Fibroblast of skin of scalp (primary cell): ENCODE measurements at places on chromosomes 3 and 15.

DNA sequence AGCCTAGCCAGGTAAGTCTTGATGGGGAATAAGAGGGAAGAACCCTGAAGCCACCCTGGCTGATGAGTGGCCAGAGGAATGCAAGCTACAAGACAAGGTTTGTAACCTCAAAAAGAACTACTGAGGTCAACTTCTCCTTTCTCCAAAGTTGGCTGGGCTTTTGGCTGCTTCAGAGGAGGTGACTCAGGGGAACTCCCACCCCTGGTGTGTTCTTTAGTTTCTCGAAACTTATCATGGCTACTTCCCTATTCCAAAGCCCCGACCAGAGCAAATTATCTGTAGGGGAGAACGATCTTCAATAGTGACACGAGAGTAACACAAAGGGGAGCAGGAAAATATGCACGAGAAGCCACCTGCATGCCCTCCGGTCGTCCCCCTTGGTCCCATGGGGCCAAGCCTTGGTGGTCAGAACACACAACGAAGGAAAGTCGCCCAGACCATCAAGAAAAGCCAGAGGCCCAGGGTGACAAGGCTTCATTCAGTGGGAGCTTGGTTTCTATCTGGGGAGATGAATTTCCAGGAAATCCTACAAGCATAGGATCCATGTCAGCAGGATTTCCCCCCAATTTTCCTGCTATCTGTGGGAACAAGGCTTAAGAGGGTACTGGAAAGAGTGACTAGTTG is 6.5 kb upstream of the BCL2A1 start:
- DNase-seq: no peak

GRCh38 chr3:195094191-195094921 is 176.6 kb downstream of the XXYLT1 start:
- no peak for DNase-seq

GRCh38 chr15:34783431-34783830 is 11.9 kb downstream of the ACTC1 start:
- no peak for DNase-seq

DNA sequence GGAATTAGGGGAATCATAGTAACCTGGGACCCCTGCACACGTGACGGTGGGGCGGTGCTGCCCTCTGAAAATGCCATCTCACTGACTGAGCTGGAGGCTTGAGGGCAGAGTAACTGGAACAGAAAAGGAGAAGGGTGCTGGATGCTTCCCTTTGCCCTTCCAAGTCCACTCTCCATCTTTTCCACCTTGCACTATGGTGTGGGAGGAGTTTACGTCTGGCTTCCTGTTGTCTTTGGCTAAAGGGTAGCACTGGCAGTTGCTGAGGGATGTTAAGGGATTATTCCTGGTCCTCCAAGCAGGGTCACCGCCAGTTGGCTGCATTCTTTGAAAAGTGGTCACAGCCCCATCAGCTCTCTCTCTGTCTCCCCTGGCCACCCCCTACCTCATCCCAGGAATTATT is 129.4 kb upstream of the SNTN start:
- DNase-seq: peak; percentile 6

- DNase-seq: no peak
These were observed 554.7 kb upstream of the KCNMB2 start for GRCh38 chr3:177981576-177981975.

DNA sequence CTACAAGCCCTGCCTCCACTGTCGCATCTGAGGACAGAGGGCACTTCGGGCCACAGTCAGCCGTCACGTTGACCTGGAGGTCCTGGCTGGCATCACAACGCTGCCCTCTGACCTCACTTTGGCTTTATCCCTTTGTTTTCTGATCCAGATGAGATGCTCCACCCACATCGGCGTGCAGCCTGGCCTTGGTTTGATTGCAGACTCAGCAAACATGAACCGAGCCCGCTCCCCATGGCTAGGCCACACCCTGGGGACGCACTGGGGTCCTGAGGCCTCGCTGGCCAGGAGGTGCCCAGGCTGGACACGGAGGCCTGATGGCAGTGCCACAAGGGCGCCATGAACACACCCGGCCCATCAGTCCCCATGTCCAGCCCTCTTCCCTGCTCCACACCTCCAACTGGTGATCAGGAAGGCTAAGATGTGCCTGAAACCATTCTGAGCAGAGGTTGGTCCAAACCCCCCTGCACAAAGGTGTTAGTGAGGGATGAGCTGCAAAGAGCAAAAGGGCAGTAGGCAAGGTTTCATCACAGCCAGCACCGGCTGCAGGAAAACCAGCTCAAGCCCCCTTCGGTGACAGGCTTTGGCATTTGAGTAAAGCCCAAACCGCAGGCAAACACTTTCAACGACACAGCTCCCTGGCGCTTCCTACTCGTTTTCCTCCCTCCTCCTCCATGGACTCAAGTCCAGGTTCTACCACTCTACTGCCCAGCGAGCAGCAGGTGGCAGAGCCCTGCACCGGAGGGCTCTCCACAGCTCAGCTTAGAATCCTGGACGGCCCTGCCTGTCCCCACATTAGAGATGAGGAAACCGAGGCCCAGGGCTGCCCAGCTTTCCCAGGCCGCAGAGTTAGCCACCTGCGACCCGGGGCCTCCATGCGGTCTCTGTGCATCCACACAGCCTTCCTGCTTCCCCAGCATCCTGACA is 165.8 kb downstream of the NUP210 start:
- no peak for DNase-seq

GRCh38 chr3:132758740-132759139 is 36.5 kb upstream of the NPHP3 start:
- DNase-seq: no peak

DNA sequence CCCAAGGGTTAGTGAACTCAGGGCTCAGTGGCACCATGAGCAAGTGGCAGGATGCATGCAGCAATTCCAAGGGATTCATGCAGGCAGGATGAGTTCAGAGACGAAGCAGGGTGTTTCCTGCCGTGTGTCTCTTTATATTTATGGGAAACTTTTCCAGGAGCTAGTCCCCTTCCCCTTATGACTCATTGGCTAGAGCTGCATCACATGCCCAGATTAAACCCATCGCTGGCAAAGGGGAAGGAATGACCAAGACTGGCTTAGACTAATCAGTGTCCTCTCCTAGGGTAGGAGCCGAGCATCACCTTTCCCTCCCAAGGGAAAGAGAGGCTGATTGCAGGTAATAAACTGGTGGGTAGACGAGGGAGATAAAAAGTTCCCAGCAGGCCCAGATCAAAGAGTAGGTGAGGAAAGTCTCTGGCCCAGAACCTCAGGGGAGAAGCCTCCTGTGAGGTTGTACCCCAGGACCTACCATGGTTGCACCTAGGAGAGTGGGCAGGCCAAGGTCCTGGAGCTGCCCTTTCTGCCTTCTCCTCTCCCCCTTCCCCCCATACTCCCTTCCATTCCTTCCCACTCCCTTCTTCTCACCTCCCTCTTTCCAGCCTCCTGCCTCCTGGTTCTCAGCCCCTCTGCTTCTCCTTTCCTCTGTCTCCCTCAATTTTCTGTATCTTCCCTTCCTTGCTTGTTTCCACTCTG is 67.8 kb upstream of the ITGA11 start:
- peak; percentile 58 for DNase-seq

- DNase-seq: peak; percentile 51
These were observed 37.1 kb downstream of the P3H2 start for GRCh38 chr3:190083635-190084034.

- no peak for DNase-seq
These were observed 9.4 kb downstream of the CTNNB1 start for GRCh38 chr3:41208507-41209220.

GRCh38 chr15:27628486-27628885 is 470.6 kb downstream of the OCA2 start:
- DNase-seq: no peak

DNA sequence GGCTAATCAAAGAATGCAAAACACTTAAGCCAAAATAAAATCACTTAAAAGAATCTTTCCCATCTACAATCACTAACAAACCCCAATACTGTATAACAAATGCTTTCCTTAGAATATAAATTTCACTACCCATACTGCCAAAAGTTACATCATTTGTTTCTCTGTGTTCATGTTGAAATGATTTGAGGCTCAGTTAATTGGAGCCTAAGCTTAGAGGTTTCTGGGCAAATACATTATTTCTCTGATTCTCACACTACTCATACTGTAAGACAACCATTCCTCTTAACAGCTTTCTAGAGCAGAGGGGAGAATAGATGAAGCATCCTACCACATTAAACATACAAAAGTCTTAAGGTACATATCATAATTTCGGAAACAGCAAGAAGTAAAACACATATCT is 2.1 kb downstream of the RIOX2 start:
- DNase-seq: no peak

GRCh38 chr3:67296039-67296892 is 298.2 kb downstream of the KBTBD8 start:
- DNase-seq: no peak

DNA sequence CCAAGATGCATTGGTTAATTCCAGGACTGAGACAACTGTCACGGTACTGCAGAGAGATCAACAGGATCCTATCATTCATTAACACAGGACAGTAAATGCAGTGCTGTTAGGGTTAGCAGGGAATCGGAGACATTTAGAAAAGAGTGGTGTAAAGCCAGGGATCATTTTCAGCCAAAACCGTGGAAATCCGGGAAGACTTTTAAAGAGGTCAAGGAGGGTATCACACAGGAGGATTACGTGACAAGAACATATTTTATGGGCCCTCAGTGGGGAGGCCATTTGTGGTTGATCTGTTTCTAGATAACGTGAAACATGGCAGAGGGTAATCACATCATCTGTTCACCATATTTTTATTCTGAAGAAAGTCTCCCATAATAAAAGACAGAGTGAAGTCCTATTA is 216.1 kb downstream of the PTPRG start:
- DNase-seq: no peak

GRCh38 chr3:30628205-30628900 is 22.0 kb downstream of the TGFBR2 start:
- DNase-seq: no peak

DNA sequence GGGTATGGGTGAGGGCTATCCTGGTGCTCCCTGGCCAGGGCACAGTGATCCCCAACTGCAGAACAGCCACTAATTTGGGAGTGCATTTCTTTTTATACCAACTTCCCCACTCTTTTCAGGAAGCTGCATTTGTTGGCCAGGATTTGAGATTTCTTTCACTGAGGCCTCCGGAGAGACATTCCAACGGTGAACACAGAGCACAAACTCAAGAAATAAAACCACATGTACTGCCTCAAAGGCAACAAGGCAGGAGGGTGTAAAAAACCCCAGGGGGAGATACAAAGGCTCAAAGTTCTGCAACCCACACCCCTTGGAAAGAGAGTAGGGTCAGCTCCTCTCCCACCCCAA is 65.3 kb downstream of the CPN2 start:
- peak; percentile 42 for DNase-seq

DNA sequence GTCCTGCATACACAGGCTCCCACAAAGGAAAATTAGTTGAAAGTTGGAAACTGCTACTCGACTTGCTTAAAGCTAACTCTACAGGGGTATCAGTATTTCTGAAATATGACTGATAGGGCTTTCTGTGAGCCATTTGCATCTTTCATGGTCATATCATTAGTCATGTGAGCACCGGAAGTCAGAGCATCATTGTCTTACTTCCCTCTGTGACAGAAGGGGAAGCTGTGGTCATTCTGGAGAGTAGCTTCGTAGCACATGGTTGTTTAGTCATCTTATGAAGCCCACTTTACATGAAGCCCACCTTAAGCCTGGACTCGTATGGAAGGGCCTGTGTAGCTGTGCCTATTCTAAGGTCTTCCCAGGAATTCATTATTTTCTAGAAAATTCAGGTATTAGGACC is 69.0 kb downstream of the COL6A5 start:
- no peak for DNase-seq

DNA sequence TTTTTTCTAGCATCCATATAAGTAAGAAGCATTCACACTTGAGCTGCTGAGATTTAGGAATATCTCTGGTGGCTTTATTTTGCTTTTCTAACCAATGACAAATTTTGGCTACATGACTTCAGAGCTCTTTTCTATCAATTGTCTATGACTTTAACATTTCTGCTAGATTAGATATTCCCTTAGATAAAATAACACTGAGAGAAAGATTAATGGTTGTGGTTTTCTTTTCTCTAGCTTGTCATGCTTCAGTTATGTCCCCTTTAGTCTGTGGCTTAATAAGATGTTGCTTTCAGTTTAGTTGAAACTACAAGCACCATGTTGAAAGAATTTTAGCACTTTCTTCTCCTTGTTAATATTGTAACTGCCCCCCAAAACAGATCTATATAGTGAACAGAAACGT is 665.6 kb upstream of the CCDC54 start:
- peak; percentile 91 for DNase-seq

GRCh38 chr3:116515973-116516372 is 70.7 kb upstream of the LSAMP start:
- DNase-seq: no peak

DNA sequence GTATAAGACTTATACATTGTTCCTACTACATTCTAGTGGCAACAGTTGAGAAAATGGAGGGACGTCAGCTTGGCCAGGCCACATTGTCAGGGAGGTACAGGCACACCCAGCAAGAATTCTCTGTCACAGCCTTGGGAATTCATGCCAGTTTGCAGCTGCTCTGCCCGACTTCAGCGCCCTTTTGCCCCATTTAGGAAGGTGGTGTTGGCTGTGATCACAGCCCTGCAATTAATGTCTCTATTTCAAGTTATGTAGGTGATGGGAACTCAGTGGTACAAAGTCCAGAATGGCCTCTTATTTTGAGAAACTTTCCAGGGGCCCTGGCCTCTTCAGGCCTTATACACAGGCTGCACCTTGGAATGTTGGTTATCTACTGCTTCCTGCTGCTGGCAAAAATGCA is 26.7 kb downstream of the AMOTL2 start:
- DNase-seq: no peak

DNA sequence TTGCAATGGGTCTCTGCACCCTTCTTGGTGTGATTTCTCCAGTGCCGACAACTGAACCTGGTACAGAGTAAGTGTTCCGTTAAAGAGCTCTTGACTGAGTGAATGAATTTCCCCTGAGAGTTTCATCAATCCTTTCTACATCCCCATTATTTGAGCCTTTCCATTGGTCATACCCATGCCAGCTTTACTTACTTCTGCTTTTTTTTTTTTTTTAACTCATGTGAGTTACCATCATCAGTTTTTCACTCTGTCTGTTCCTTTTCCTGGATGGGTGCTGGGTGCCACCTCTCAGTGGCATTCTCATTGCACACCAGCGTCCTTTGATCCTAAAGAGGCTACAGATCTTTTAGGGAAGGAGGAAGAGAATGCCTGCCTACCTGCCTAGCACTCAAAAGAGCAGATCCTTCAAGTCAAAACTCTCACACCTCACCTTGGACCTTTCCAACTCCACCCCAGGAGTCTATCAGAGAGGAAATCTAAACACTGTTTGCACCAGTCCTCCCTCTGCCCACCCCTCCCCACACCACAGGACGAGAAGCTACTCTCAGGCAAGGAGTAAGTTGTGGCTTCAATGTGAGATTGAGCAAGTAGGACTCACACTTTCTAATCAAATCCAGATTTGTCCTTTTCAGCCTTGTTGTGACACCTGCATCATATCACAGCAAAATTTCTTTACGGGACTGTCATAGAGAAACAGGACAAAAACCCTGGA is 13.1 kb upstream of the USP3 start:
- DNase-seq: peak; percentile 29

GRCh38 chr3:150273396-150273795 is 134.7 kb upstream of the TSC22D2 start:
- no peak for DNase-seq
